ENCODE measurements at places on chromosomes 7 and 10.

GRCh38 chr7:13989949-13990305 lies 461 bp upstream of the ETV1 start:
- DNase-seq = no peak

DNA sequence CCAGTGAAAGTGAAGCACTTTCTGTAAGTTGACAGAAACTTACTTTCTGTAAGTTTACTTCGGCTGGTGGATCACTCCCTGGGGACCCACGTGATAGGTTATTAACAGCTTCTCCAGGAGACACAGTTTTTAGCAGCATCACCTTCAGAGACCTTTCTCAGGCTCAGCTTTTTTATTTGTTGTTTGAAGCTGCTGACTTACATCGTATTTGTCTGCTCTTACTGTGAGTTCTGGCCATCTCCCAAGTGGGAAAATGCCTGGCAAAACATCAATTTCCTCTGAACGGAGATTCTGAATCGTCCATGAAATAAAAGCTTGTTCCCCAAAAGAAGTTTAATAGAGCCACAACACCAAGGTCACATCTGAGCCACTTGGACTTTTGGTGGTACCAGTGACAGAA lies 178.7 kb upstream of the PODXL start:
- DNase-seq = no peak

- DNase-seq = no peak
These were observed 189.7 kb downstream of the THSD7A start for GRCh38 chr7:11642276-11642675.

DNA sequence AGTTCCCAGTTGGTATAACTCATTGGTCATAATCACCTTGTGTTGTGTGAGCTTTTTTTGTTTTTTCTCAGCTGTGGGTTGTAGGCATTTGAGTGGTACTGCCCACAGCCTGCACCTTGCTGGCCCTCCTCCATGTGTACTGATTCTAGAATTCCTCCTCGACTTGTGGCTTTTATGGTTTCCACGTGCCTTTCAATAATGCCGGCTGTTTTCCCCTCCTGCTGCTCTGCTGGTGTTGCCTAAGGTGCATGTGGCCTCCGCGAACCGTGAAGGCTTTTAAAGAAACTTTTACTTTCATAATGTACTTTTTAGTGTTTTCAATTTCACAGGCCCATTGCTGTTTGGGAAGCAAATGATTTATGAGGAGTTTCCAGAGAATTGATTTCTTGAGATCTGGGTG lies 518.0 kb downstream of the REEP3 start:
- DNase-seq = no peak

DNA sequence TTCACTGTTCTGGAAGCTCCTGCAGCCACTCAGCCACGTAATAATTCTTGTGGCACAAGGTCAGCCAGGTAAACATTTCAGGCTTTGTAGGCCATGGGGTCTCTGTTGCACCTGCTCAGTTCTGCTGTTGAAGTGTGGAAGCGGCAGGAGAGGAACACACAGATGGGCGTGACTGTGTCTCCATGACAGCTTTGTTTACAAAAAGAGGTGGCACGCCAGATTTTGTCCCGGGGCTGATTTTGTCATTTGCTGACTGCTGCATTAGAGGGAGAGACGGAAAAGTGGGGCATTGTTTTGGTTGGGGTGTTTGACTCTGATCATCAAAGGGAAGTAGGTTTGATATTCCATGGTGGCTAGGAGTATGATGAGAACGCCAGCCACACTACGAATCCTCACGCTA lies 103.1 kb downstream of the PRKAG2 start:
- no peak for DNase-seq

GRCh38 chr10:70293169-70293843 lies 9.5 kb upstream of the NPFFR1 start:
- DNase-seq = no peak

DNA sequence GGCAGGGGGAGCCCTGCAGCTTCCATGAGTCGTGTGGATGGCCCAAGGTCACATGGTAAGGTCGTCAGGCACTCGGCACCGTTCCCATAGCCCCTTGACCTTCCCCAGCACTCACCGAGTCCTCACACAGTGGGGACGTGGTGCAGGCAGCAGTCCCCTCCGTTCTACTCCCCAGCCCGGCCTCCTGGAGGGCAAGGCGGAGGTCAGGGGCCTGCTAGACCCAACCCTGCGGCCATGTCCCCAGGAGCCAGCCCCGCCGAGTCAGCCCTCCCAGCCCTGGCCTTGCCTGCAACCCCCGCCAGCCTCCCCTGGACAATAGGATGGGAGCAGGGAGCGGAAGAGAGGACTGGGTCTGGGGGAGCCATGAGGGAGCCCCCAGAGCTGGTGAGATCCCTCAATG lies 65.2 kb downstream of the ELFN1 start:
- DNase-seq = no peak

DNA sequence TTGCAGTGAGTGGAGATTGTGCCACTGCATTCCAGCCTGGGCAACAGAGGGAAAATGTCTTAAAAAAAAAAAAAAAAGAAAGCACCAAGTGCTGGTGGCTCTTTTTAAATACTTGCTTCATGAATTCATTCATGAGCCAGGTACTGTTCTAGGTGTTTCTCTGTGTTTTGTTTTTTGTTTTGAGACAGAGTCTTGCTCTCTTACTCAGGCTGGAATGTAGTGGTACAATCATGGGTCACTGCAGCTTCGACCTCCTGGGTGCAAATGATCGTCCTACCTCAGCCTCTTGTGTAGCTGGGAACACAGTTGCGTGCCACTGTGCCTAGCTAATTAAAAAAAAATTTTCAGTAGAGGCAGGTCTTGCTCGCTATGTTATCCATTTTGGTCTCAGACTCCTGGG lies 5.3 kb downstream of the STOX1 start:
- DNase-seq = no peak

DNA sequence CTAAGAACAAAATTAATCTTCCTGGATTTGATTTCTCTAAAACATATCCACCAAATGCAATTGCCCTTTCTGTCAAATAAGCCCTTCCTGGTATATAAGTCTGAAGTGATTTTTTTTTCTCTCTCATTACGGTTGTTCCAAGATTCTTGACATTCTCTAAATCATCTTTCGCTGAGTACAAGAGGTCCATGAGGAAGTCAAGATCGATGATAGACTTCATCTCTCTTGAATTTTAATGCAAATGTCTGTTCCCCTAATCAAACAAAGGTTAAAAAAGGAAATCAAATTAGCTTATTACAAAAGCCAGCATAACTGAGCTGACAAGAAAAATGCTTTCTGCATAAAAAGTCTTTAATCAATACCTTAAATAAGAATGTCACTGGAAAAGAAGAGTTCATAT lies 77.4 kb upstream of the ITGB1 start:
- DNase-seq = no peak

- DNase-seq = no peak
These were observed 2.5 kb downstream of the DGKB start for GRCh38 chr7:14900051-14900450.

DNA sequence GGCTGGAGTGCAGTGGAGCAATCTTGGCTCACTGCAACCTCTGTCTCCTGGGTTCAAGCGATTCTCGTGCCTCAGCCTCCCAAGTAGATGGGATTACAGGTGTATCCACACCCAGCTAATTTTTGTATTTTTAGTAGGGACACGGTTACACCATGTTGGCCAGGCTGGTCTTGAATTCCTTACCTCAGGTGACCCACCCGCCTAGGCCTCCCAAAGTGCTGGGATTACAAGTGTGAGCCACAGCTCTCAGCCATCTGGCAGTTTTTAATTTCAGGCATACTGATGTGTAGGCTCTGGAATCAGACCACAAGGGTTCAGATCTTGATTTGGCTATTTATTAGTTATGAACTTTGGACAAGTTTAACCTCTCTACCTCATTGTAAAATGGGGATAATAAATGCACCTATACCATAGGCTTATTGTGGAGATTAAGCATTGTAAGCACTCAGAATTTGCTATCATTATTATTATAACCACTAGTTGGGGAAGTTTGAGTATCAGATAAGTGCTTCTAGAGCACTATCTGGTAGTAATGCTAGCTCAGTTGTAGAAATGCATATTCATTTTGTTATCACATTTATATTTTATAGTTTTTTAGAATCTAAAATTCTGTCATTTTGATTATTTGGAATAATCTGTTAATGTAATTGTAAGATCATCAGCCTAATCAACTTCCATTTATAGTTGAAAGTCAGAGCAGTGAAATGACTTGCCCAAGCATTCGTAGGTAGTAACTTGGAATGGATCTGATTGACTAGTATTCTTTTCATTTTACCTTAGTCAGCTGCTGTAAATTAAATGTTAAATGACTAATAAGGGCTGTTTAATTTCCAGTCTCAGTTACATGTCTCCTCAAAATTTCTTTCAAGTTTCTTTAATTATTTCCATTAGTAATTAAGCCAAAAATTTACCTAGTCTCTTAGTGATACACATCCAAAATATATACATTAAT lies 22.5 kb downstream of the KMT2E start:
- no peak for DNase-seq

DNA sequence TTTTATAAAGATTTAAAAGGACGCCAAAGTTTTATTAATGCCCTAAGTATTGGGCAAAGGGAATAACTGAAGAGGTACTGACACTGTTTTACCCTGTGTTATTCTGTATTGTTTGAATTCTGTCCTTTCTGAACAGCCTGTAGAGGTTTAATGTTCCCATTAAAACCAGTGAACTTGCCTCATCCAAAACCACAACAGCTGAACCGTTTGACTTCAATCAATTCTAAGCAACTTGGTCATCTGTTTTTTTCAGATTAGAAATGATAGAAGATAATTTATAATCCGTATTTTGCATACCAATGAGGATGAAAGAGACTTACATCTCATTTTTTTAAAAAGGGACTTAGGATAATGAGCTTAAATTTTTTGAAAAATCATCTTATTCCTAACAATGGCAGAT lies 40.4 kb downstream of the HACD1 start:
- no peak for DNase-seq

GRCh38 chr10:66552331-66552730 lies 373.5 kb upstream of the LRRTM3 start:
- no peak for DNase-seq

GRCh38 chr7:116148626-116149025 lies 61.7 kb upstream of the TES start:
- DNase-seq = no peak

DNA sequence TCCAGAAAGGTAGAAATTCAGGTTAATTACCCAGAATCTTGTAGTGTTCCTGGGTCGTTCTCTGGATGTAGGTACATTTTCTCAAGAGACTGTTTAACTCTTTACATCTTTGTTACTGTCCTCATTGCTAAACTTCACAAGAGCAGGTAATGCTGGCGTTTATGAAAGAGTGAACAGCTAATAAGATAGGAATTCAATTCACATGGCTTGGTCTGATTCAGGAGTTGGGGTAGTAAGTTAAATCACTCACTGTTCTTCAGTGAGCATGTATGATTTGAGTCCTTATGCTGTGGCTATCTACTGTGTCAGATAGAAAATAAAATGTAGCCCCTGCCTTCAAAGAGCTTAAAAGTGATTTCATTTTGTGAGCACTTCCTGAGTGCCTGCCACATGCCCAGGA lies 480.0 kb downstream of the LRMDA start:
- DNase-seq = no peak

GRCh38 chr7:157964521-157964920 lies 623.1 kb downstream of the PTPRN2 start:
- DNase-seq = no peak

- no peak for DNase-seq
These were observed 70.7 kb downstream of the PROSER2 start for GRCh38 chr10:11893749-11894278.

GRCh38 chr10:102408728-102409603 lies 9.6 kb downstream of the PSD start:
- peak; percentile 73 for DNase-seq
